ENCODE measurements at places on chromosomes 7 and 10. TPM values are rescaled to one million over a fixed set of nuclear protein-coding genes. Genes with fewer than 3 reads are reported as not detected.

GRCh38 chr7:1597066-1597760 is 27.4 kb upstream of the PSMG3 start:
- H3K4me1 ChIP-seq, result no peaks in the 10 kb centered on the region
- DNase-seq, result peak; percentile 64
- peaks cover 32% of the 10 kb centered on the region for H3K27me3 ChIP-seq
- no peak overlapping the region for H3K4me3 ChIP-seq

DNA sequence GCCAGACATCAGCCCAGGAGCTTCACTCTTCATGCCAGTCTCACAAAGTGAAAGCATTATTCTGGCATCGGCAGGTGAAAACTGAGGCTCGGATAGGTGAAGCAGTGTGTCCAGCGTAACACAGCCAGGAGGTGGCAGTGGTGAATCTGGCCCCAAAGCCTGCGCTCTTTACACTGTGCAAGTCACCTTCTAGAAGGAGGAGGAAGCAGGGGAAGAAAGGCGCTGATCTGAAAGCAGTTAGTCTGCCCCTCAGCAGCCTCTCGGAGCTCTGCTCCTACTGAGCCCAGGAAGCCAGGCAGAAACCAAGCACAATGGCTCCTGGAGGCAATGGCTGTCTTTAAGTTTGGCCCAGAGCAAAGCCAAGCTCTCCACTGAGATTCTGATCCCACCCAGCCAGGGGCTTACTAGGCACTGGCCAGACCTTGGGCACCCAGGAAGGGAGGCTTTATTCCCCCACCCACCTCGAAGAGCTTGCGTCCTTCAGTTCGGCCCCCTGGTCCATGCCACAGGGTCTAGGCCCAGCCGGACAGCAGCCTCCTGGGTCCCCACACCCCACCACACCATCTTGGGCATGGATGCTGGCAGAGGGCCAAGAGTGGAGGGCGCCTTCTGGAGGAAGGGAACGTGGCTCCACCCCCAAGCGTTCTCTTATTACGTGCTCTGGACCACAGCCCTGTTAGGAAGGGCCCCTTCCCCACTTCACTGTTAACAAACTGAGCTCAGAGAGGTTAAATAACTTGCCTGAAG is 104.5 kb downstream of the GRID1 start:
- no peaks in the 10 kb centered on the region for H3K4me1 ChIP-seq
- no peak overlapping the region for H3K4me3 ChIP-seq
- DNase-seq, result peak; percentile 81
- H3K27ac ChIP-seq, result no peak overlapping the region
- no peaks in the 10 kb centered on the region for H3K36me3 ChIP-seq
- no peaks in the 10 kb centered on the region for H3K27me3 ChIP-seq

- H3K27ac ChIP-seq, result no peak overlapping the region
- peaks cover 8% of the 10 kb centered on the region for H3K4me1 ChIP-seq
- H3K27me3 ChIP-seq, result no peaks in the 10 kb centered on the region
- no peaks in the 10 kb centered on the region for H3K36me3 ChIP-seq
- DNase-seq, result no peak
- no peak overlapping the region for H3K4me3 ChIP-seq
Observed at GRCh38 chr7:596819-597182, 77.2 kb upstream of the PDGFA start.

The FAM171A1 gene
- 28.9 TPM for total RNA-seq

The CDH23 gene
- under 0.01 TPM for total RNA-seq

The KCND2 gene
- total RNA-seq, result 9.4 TPM
